Suppressor macrophage treated with lipopolysaccharide for 1 hour (primary cell): ENCODE measurements at places on chromosomes 3 and 15.

- DNase-seq = no peak
Measured at GRCh38 chr3:154062513-154062912, 58.7 kb upstream of the ARHGEF26 start.

DNA sequence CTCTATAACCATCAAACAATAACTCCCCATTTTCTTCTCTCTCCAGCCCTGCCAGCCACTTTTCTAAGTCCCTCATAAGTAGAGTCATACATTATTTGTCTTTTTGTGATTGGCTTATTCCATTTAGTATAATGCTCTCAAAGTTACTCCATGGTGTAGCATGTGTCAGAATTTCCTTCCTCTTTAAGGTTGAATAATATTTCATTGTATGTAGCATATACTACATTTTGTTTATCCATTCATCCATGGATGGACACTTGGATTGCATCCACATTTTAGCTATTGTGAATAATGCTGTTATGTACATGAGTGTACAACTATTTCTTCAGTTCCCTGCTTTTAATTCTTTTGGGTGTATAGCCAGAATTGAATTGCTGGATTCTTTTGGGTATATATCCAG lies 138.4 kb downstream of the ATG7 start:
- no peak for DNase-seq

DNA sequence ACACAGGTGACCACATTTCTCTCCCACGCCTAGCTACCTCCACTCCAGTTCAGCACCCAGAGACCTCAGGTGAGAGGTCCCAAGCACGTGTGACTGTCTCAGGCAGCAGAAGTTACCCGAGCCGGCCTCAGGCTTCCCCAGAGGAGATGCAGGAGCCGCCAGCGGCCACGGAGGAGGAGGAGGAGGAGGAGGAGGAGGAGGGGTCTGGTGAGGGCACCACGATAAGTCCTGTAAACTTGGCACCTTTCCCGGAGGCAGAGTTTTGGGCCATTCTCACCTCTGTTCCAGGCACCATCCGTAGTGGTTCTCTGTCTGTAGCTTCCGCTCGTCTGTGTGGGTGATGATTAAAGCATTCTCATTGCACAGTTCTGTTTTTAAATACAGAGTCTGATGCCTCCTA lies 56.1 kb downstream of the CCK start:
- no peak for DNase-seq

GRCh38 chr3:119765239-119765638 lies 16.7 kb upstream of the NR1I2 start:
- DNase-seq = no peak

GRCh38 chr3:189516039-189516438 lies 115.2 kb upstream of the TP63 start:
- DNase-seq = no peak

GRCh38 chr3:45541326-45542321 lies 52.9 kb upstream of the LIMD1 start:
- no peak for DNase-seq

GRCh38 chr15:68829068-68829467 lies 8.4 kb upstream of the ANP32A start:
- DNase-seq = peak; percentile 52

- DNase-seq = no peak
Measured at GRCh38 chr3:140378571-140379340, 299.1 kb upstream of the TRIM42 start.

- DNase-seq = peak; percentile 80
Measured at GRCh38 chr3:172726380-172726779, 15.5 kb upstream of the NCEH1 start.

DNA sequence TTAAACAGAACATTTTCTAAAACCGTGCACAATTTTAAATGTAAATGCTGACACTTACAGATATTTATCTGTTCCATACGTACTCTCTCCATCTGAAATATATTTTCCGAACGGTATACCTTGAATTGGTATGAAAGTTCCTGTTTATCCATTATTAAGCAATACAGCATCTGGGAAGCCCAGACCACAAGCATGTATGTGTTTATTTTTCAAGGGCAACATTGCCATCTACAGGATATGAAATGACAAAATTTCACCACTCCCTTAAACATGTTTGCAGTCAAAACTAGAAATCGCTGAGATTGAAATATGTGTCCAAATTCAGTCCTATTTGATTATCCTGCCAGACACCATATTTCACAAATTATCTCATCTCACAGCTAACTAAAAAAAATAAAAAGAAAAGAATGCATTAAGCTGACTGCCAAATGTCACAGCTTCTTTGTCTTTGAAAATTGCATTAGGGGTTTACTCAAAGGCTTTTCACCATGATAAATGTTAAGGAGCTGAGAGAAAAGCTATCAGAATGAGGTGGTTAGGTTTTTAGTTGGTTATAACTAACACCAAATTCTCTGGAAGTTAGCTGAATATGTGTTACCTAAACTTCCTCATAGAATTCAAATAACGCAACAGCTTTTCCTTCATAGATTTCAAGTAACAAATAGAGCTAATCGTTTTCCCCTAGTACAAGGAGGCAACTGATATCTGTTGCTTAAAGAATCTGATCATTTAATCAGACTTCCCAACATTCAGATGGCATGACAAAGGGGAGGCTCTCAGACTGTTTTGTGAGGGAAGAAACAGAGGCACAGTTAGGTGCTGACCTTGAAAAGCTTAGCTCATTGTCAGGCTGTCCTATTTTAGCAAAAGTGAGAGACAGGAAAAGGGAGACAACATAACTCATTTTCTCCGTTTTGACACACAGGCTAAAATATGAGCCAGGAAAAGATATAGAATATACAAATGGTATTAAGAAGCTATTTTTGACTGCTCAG lies 533.1 kb downstream of the TBL1XR1 start:
- peak; percentile 18 for DNase-seq

GRCh38 chr3:27708250-27708649 lies 13.9 kb downstream of the EOMES start:
- DNase-seq = no peak

DNA sequence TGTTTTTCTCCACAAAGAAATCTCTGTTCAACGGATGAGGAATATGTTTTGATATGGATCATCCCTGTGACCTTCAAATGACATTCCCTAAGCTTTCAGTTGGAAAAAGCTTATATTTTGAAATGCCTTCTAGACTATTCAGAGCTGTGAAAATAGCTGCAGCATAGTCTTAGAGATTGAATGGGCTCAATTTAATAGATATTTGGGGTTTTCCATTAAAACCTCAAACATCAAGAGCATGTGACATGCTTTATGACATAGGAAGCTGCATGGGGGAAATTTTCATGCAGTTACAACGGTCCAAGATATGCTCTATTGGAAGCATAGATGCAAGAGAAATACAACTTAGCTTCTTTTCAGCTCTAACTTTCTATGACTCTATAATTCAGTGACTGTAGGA lies 102.8 kb downstream of the LSAMP start:
- no peak for DNase-seq

GRCh38 chr3:100073049-100073713 lies 41.1 kb downstream of the FILIP1L start:
- DNase-seq = peak; percentile 28

GRCh38 chr3:113148284-113148683 lies 63.1 kb upstream of the BOC start:
- no peak for DNase-seq

DNA sequence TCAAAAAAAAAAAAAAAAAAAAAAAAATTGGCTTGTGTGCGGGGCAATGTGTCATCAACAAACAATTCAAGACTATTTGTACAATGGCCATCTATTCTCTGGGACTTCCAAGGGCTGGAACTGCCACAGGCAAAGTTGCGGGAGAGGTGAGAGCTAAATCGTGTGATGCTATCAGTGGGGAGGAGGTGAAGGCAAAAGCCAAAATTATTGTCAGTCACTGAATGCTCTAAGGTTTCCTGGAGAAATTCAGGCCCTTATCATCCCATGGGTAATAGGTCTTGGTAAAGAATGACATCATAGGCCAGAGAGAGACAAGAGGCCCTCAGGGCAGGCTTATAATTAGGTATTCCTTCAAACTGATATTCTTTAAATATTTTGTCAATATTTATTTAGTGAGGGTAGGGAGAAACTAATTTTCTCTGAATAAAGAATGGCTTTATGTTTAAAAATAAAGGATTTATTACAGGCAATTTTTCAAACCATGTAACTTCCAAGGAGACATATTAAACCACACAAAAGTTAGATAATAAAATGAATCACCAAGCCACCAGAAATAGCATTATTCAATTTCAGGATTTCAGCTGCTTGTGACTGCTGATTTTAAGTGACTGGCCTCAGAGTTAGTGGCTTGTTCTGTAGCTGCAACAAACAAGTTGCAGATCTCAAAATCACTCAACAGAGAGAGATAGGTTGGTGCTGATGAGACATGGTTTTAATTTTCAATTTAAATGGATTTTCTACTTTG lies 226.3 kb upstream of the MRPL3 start:
- DNase-seq = no peak

- DNase-seq = no peak
Measured at GRCh38 chr15:84872009-84872910, 12.2 kb upstream of the SLC28A1 start.

GRCh38 chr3:174529298-174529697 lies 329.8 kb upstream of the NAALADL2 start:
- DNase-seq = no peak

DNA sequence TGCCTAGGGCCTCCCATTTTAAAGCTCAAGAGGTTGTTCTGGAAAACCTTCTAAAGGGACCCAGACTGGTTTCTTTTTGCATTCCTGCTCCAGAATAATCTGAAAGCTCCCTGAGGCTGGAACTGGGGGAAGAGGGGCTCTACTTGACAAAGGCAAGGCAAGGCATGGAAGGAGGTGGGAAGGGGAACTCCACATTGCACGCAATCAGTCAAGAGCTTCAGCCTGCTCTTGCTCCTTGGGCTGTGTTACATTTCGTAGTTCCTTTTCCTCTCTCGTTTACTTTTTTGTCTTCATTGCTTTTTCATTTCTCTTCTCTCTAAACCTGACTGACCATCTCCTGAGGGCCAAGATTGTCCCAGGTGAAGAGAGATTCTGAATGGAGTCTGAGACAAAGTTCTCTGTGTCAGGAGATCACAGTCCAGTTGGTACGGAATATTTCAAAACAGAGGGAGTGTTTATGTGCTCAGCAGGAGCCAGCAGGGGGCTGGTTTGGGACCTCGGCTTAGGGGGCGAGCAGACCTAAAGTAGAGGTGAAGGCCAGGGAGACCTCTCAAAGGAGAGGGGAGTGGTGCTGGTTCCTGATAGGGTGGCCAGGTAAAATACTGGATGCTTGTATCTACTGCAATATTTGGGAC lies 6.0 kb upstream of the KCTD6 start:
- DNase-seq = peak; percentile 52

DNA sequence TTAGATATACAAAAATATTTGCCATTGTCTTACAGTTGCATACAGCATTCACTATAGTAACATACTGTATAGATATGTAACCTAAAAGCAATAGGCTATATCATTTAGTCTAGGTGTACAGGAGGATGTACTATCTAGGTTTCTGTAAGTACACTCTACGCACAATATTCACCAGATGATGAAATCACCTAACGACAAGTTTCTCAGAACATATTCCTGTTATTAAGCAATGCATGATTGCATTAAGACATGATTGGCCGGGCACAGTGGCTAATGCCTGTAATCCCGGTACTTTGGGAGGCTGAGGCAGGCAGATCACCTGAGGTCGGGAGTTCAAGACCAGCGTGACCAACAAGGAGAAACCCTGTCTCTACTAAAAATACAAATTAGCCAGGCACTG lies 14.5 kb upstream of the PRKCI start:
- no peak for DNase-seq

- no peak for DNase-seq
Measured at GRCh38 chr3:74858086-74858485, 243.6 kb upstream of the CNTN3 start.

- no peak for DNase-seq
Measured at GRCh38 chr3:141949972-141950371, 73.5 kb downstream of the ATP1B3 start.

GRCh38 chr15:55457401-55458022 lies 49.2 kb downstream of the PIERCE2 start:
- no peak for DNase-seq

- no peak for DNase-seq
Measured at GRCh38 chr3:170692720-170693119, 106.8 kb upstream of the SLC7A14 start.

- no peak for DNase-seq
Measured at GRCh38 chr3:190178779-190179178, 58.1 kb upstream of the P3H2 start.

DNA sequence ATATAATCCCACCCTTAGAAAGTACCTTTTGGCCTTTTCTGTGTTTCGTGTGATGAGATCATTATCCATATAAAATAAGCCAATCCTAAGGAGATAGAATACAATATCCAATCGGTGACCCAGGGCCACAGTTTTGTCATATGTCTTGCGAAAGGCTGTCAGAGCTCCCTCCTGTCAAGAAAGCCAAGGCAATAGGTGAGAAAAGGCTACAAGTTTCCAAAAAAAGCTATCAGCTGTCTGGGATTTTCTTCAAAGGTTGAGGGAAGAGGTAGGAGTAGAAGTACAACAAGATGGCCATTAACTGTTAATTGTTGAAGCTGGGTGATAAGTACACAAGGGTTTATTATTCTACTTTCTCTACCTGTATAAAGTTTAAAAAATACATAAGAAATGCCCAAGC lies 4.0 kb downstream of the PSMD6 start:
- no peak for DNase-seq

DNA sequence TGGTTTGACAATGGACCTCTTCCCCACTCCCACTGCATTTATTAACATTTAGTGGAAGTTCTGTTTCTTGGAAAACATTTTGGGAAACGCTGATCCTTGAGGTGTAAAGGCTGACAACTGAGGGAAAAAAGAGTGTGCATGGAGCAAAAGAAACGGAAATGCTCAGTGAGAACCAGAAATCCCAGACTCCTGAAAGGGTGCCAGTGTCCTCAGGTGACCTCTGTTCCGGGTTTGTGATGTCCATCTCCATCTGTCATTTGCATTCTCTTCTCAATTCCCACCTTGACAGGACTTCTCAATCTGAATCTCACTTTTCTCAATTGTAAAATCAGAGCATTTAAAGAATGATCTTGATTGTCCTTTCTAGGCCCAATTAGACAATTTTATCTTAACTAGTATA lies 71.1 kb upstream of the FAM3D start:
- no peak for DNase-seq

- DNase-seq = no peak
Measured at GRCh38 chr3:130907966-130908365, 14.1 kb downstream of the ATP2C1 start.

DNA sequence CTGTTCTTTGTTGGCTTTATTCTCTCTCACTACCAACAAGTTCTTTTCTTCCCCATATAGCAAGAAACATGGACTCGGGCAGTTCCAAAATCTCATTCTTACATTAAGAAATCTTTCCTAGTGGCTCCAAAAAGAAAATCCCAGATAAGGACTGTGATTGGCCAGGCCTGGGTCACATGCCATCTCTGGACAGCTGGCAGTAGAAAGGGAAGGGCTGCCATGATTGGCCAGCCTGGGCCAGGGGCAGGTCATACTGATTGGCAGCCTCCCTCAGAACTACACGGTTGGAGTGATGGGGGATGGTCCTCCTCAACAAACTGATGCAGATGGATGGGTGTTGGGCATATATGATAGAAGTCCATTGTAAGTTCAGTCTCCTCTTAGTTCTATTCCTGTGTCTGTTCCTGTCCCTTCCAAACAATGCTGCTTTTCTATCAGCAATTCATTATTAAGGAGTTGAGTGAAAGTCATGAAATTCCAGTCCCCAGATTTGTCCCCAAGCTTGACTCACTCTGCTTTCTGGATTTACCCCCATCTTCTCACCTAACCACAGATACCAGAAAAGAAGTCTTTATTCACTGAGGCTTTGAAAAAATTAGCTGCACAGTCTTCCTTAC lies 175.5 kb downstream of the ATG7 start:
- DNase-seq = no peak

GRCh38 chr3:124147946-124148345 lies 156.0 kb upstream of the ROPN1 start:
- no peak for DNase-seq
